SHP77 treated with DMSO at 0.1 percent for 48 hours (cell line): ENCODE measurements at places on chromosomes 5 and 9.

DNA sequence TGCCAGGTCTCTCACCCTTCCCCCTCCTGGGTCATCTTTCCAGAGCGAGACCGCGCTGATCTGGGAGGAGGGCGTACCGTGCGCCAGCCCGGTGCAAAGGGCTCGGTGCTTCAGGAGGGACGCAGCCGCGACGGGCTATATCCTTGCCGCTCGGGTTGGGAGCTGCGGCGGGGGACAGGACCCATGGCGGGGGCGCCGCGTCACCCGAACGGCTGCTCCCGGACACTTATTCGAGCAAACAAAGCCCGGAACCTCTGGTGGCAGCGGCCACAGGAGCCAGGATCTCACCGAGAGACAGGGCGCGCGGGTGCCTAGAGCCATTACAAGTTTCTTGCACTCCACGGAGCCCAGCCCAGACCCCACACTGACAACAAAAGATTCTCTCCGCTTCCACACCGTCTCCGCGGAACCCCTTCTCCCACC lies 1.3 kb downstream of the SEMA6A start:
- no peak for DNase-seq

- no peak for DNase-seq
Measured at GRCh38 chr9:5554254-5554653, 43.9 kb downstream of the PDCD1LG2 start.

DNA sequence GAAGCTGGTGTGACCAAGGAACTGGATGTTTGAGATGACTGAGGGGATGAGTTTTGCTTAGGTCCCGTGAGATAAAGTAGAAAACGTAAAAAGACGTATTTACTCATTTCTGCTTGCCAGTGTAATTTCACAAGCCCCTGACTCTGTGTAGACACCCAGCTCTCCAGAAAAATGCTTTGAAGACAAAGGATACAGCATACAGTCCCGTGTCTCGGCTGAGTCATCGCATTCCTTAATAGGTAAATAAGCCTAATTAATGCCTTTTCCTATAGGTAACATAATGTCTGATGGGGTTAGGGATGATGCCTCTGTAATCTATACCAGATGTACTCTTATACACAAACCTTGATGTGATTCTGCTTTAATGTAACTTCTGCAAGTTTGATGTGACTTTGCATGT lies 20.2 kb downstream of the S100Z start:
- DNase-seq = no peak

DNA sequence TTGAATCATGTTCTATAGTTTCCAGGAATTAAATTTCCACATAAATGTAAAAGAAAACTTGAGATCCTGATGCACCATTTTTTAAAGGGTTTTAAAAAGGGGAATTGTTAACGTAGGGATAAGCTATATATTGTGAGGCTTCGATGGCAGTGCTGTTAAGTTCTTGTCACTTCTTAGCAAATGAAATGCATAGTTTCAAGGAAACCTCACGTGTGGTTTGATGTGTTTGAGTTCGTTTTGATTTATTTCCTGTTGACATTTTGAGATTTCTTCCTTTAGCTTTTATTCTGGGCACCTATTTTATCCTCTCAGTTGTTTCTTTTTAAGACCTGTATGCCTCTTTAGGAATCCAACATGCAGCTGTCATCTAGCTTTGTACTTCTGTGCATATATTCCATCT lies 301.0 kb downstream of the DOCK8 start:
- DNase-seq = no peak

- no peak for DNase-seq
Measured at GRCh38 chr5:76257897-76258296, 145.2 kb upstream of the IQGAP2 start.
